ENCODE measurements at places on chromosomes 1 and 21.

DNA sequence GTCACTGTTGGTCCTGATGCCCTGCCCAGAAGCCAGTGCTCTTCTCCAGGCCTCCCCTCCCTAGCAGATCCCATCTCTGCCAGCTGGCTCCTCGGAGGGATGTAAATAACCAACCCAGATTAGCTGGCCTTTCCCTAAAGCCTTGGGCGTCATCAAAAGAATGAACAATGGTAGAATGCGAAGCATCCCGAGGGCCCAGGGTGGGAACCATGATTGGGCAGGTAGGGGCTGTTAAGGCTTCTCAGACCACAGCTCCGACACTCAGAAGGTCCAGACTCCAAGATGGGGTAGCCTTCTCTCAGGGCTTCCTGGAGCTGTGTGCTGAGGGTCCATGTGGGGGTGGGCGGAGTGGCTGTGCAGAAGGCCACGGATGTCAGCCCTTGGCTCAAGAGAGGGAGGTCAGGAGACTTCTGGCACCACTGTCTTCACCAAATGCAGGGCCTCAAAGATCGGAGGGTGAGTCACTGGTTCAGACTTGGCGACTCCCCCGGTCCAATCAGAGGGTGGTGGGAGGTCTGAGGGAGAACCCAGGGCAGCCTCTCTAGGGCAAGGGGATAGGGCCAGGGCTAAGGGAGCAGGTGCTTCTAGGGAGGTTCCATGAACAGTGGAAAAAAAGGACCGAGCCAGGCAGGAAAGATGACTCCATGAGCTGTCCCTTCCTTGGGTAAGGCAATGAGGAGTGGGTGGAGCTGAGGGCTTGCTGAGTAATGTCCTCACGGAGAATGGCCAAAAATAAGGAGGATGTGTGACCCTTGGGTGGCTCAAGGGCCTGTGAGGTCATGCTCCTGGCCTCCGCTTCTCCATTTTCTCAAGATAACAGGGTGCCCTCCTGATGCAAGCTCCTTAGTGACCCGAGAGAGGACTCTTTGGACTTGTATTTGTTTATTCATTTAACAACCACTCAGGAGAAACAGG, 58.4 kb upstream of the EPS8L3 start:
- DNase-seq, result no peak

DNA sequence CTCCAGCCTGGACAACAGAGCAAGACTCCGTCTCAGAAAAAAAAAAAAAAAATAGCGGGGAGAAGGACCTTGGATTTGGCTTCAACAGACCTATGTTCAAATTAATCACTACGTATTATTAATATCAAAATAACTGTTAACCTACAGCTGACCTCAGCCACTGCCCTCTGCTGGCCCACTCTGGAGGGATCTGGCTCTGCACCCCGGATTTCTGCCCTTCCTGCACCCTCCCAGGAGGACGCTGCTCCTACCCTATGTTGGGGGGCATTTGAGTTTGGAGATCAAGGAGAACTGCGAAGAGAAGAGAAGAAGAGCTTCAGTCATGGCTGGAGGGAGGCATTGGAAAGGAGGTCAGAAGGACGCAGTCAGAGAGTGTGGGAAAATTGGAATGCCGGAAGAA, 96.7 kb downstream of the PSMG1 start:
- no peak for DNase-seq

- no peak for DNase-seq
Observed at GRCh38 chr1:30727824-30728223, 4.4 kb upstream of the MATN1 start.

GRCh38 chr1:240843798-240844197, 231.8 kb upstream of the GREM2 start:
- no peak for DNase-seq

DNA sequence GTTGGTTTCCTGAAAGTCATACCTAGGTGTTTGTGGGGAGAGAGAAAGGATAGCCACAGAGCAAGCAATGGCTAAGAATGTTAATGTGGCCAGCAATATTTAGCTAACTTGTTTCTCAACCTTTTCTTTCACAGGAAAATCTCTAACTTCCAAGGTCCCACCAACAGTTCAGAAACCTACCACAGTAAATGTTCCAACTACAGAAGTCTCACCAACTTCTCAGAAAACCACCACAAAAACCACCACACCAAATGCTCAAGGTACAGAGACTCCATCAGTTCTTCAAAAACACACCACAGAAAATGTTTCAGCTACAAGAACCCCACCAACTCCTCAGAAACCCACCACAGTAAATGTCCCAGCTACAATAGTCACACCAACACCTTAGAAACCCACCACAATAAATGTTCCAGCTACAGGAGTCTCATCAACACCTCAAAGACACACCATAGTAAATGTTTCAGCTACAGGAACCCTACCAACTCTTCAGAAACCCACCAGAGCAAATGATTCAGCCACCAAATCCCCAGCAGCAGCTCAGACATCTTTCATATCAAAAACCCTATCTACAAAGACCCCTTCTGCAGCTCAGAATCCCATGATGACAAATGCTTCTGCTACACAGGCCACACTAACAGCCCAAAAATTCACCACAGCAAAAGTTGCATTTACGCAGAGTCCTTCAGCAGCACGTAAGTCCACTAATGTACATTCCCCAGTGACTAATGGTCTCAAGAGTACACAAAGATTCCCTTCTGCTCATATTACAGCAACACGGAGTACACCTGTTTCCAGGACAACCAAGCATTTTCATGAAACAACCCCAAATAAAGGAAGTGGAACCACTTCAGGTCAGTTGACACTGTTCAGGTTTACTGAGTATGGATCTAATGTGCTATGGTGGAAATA, 15.3 kb downstream of the CD55 start:
- no peak for DNase-seq

GRCh38 chr1:1040004-1040991, 20.4 kb downstream of the AGRN start:
- DNase-seq, result peak; percentile 28

GRCh38 chr1:206435445-206435844, 34.8 kb upstream of the IKBKE start:
- DNase-seq, result no peak

DNA sequence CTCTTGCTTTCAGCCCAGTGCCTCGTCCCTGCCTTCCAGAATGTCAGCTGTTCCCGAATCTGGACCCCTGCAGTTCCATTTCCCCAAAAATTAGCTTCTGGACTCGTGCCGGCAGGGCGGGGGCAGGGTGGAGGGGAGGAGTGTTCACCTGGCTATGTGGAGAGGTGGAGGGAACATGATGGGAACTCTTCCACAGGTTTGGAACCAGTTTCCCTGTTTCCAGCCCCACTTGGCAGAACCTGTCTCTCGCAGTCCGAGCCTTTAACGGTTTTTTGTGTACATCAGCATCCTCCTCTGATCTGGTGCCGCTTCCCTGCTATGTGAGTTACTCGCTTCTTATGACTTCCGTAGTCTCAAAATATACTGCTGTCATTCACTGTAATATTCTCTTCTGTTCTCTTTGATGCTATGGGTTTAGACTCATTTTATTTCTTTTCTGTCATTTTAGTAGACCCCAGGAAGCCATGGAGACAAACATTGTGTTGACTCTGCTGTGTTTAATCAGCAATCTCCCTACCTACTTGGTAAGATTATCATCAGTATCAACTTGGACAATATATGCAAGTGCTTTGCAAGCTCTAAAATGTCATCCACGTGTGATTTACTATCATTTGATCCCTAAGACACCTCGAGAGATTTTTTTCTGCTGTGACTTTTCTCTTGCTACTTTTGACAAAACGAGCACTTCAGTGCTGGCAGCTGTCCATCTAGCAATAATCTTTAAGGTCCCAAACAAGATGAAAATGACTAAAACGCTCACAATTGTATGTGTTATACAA, 33.3 kb upstream of the HNRNPU start:
- no peak for DNase-seq

Measured in AG09309 (cell line).